Stimulated activated CD4-positive, alpha-beta T cell treated with anti-CD3 and anti-CD28 coated beads, Interleukin-12 subunit alpha, Interleukin-12 subunit beta, amount 100 ng/mL, for 48 hours (primary cell): ENCODE measurements at places on chromosomes 12 and 14.
A peak's percentile ranks its signal among the peaks of the same experiment; 100 is the strongest.

DNA sequence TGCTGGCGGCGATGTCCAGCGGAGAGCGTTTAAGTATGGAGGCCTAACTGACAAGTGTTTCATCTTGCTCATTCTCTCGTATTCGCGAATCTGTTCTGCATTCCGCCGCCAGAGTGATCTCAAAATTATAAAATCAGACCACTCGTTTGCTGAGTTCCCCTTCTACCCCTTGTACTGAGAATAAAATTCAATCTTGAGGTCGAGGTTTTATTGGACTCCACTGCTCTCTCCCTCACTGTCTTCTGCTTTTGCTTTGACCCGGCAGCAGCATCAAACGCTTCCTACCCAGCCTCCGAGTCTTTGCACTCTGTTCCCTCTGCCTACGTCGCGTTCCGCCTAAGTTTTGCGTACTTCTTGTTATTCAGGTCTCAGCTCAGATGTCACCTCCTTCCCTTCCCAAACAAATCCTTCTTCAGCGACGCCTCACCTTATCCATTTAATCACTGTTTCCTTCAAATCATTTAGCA, 462 bp downstream of the KNTC1 start:
- DNase-seq, result no peak

GRCh38 chr12:102959391-102959790, 1.9 kb downstream of the ASCL1 start:
- DNase-seq, result no peak

GRCh38 chr12:96809522-96809921, 97.5 kb upstream of the NEDD1 start:
- DNase-seq, result no peak

DNA sequence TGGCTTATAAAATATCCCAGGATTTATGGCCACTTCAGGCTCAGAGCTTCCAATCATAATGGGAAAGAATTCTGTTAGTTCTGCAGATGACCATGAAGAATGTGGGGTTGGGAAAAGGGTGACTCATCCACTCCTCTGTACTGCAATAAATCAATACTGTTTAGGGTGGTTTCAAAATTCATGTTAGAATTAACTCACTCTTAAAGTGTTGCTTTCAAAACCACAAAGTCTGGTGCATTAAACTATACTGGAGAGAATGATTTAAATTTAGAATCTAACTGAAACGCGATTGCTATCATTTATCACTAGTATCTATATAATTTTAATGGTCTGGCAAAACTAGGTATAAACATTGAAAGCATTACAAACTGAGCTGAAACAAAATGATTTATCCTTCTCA, 798 bp downstream of the CCDC198 start:
- no peak for DNase-seq

DNA sequence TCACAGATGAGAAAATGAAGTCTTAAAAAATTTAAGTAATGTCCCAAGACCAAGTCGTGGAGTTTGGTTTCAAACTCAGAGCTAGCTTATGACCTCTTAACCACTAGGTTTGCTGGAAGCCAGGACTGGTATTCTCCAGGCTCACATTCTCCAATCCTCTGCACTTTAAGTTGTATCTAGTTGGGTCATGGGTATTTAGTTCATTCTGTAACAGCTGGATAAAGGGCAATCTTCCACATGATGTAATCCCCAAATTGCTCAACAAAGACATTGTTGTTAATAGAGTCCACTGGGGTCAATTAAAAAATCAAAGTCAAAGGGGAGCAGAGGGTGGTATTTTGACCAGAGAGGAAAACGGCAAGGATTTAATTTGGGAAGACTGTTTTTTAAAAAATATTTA, 17.8 kb upstream of the GAS2L3 start:
- no peak for DNase-seq

- no peak for DNase-seq
Measured at GRCh38 chr12:104452087-104452486, 4.7 kb upstream of the CHST11 start.

DNA sequence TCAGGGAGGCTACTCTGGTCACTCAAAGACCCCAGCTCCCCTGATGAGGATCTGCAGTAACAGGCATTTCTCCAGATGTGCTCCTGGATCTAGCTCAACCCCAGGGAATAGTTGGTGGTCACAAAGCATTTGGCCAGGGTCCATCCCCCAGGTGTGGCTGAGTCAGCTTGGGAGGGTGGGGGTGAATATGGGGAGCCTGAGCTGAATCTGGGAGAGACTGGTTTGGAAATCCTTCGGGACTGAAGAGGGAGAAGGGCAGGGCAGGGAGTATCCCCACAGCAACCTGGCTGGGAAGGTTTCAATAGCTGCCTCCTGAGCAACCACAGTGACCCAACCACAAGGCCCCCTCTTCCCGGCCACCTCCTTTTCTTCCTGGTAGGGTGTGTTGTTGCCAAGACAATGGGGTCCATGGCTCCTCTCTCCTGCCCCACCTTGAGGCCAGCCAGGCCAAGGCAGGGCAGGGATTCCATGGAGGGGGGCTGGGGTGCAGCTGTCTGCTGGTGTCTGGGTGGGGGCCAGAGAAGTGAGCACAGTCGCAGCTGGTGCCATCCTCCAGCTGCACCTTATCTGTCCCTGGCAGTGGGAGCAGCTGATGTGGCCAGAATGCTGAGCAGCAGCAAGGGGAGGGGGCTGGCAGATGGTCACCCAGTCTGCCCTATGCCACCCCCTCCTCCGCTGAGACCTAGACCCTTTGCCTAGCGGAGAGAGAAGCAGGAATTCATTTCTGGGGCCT, 5.5 kb downstream of the ASIC1 start:
- DNase-seq, result no peak

- no peak for DNase-seq
Measured at GRCh38 chr14:76720382-76720813, 40.9 kb upstream of the VASH1 start.

DNA sequence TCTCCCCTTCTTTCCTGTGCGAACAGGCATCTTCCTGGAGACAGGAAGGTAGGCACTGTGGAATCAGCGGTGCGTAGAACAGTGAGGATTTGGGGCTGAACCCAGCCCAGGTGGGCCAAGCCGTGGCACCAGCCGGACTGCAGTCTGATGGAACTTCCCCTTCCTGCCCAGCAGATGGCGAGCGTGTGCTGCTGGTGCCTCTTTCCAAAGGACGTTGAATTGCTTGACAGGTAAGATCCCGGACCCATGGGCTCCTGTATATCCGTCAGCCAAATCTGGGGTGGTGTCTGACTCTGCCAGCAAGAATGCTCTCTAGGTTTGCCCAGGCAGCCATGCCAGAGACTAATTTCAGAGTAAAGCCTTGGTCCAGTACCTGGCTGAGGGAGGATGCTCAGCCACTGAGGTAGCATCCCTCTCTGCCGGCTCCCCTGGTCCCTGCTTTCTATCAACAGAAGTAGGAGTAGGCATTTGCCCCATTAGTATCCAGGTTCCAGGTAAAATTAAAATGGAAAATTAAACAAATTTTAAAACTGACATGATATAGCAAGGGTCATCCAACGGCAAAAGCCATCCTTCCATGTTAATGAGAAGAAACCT, 21.1 kb upstream of the KCNA5 start:
- peak; percentile 12 for DNase-seq

DNA sequence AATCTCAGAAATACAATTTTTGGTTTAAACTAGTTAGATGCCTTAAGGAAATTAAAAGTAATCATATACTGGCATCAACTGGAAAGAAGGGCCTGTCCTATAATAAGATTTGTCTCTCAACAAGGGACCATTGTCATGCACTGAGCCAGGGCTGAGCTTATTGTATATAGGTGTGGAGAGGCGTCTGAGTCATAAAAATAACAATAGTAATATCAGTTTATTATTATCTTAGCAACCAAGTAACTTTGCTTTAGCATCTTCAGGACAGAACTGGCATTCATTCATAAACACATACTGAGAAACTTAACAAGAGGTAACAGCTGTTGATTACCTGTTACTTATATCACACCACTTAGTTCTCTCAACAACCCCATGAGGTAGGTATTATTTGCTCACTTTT, 7.1 kb downstream of the KRT75 start:
- DNase-seq, result no peak

DNA sequence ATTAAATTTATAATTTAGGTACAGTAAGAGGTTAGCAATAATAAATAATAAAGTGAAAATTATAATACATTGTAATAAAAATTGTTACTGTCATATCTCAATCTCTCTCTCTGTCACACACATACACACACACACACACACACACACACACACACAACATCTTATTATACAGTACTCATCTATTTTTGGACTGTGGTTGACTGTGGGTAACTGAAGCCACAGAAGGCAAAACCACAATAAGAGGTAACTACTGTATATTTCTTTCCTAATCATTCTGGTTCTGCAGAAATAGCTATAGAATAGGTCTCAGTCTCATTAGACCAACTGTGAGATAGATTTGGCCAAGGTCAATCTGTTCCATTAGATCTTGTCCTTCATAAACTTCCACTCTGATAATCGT, 33.1 kb upstream of the PTPRO start:
- DNase-seq, result no peak
